Stimulated activated CD4-positive, alpha-beta T cell treated with anti-CD3 and anti-CD28 coated beads, Interleukin-15, amount 100 ng/mL, for 24 hours (primary cell): ENCODE measurements at places on chromosomes 1 and 21.

- DNase-seq = no peak
These were observed 53.3 kb upstream of the GJA8 start for GRCh38 chr1:147849098-147849895.

DNA sequence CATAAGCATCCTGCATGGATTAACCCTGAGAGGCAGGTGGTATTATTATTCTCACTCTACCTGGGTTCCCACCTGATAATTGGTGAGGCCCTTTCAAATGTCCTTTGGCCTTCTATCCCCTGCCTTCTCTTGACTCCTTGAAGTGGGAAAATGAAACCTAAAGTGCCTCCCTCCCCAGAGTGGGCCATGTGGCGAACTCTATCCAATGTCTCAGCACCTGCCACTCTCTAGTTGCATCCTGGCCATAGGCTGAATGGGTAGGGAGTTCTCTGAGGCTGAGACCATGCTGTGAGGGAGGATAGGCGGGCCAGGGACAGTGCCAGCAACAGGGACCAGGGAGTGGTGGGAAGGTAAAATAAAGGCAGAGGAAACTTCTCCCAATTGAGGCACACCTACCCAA lies 35.3 kb downstream of the ELF3 start:
- DNase-seq = no peak

GRCh38 chr1:22284906-22285548 lies 142.1 kb upstream of the WNT4 start:
- no peak for DNase-seq

- DNase-seq = no peak
These were observed 111.3 kb downstream of the C1orf21 start for GRCh38 chr1:184497959-184498723.

DNA sequence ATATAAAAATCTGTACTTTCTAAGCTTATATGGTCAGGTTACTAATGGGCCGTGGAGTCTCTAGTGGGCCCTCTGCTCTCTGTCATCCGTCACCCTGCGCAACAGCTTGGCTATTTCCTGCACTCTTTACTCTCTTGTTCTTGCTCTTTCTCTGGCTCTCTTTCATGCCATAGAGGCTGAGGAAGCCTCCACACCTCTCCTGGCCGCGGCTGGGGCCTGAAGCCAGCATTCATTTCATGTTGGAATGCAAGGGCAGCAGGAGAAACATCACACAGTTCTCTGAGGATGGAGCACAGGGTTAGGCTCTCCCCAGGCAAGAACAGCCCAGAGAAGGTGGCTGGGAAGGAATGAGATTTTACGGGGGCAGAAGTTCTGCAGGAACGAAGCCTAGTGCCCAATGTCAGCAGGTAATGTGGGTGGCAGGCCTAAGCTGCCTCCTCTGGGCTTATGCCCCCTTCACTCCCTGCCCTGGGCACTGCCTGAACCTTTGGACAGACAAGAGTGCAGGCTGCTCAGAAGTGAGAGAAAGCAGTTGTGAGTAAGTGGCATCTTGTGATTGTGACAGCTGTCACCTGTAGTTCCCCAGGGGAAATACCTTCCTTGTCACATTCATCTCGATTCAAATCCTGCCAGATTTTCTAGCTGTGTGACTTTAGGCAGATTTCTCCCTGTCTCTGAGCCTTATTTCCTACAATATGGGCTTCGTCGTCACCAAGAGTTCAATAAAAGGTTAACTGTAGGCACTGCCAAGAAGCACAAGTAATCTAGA lies 3.6 kb upstream of the FHAD1 start:
- no peak for DNase-seq

DNA sequence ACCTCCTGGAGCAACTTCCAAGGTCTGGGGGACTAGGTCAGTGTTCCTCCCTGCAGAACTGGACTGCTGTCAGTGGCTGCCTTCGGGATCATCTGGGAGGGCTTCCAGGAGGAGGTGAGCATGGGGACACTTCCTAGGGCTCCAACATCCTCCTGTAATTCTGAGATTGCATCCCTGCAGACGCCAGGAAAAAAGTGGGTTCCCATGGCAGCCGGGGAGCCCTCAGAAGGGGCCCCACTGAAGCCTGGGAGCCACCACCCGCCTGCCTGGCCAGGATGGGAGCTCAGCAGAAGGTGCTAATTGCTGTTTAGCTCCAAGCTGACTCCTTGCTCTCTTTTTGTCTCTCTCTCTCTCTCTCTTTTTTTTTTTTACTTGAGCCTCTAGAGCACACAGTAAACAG lies 16.1 kb upstream of the ARF1 start:
- no peak for DNase-seq

DNA sequence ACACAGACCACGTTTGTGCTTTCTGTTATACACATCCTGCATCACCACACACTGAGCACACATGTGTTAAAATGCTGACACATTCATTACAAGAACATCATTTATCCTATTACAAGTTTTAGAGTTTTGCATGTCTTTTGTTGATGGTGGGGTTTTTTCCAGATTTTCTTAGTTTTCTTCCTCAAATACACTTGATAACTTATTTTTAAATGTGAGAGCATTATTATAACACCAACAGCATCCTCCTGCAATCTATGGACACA lies 67.3 kb downstream of the TGFBR3 start:
- no peak for DNase-seq

- DNase-seq = no peak
These were observed 44.6 kb downstream of the WNT9A start for GRCh38 chr1:227903061-227903521.

DNA sequence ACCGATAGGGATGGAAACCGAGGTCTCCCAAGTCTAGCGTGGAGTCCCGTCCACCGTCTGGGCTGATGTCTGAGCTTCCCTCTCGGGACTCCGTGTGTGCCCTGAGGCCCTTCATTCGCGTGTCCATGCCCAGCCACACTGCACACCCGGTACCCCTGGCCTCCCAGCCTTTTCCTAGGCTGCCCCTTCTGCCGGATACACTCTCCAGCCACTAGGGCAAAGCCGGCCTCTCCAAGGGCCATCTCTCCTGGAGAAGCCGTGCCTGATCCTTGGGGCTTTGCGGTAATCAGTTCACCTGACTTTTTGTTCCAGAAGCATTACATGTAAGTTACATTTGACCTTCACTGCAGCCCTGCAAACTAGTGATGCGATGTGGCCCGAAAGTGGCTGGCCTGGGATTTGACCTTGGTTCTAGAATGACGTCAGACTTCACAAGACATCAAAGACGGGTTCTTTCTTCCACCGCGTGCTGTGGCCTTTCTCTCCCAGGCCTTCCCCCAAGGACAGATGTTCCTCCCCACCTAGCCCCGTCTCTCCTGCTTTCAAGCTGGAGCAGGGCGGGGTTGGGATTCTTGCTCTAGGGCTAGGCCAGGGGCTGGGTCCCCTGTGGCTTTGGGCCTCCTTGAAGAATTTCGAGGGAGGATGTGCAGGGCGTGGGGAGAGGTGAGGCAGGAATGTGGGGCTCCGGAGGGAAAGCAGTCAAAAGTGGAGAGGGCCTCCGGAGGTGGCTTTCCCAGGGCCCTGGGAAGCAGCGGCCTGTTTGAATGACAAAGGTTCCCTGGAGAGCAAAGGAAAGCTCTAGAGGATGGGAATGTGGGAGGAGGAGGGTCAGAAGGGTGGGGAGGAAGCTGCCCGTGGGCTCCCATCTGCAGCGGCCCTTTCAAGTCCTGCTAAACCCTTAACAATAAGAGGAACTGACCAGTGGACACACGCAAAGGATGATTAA lies 49.7 kb upstream of the SLC2A1 start:
- no peak for DNase-seq

GRCh38 chr1:175129644-175129996 lies 62.0 kb downstream of the TNN start:
- no peak for DNase-seq

DNA sequence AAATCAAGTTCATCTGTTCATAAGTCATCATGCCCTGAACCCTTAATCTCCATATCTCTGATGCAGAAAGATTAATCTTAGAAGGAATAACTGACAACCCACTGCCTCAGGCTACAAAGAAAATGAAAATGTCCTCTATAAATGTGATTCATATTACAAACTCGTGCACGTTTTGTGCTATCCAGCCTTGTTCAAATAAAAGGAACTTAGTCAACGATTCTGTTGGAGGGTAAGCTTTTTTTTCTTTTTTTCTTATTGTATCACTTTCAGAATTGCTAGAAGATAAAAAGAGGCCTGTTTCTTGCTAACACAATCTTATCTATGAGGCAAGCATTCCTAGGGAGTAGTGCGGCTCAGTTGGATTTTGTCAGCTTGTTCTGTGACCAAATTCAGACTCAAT lies 228.4 kb downstream of the TM2D1 start:
- DNase-seq = no peak

- no peak for DNase-seq
These were observed 24.7 kb downstream of the TENT5C start for GRCh38 chr1:117630423-117630998.

DNA sequence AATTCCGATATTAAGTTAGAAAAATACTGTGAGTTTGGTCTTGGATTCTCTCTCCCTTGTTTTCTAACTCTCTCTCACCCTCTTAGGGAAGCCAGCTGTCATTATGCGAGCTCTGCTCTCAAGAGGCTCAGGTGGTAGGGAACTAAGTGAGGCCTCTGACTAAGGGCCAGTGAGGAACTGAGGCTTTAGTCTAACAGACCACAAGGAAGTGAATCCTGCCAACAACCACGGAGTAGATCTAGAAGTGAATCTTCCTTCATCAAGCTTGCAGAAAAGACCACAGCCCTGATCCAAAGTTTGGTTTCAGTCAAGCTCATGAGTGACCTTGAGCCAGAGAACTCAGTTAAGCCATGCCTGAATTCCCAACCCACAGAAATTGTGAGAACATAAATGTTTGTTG lies 180.1 kb upstream of the PRMT6 start:
- no peak for DNase-seq

- DNase-seq = no peak
These were observed 29.1 kb upstream of the SRP9 start for GRCh38 chr1:225748529-225748928.

DNA sequence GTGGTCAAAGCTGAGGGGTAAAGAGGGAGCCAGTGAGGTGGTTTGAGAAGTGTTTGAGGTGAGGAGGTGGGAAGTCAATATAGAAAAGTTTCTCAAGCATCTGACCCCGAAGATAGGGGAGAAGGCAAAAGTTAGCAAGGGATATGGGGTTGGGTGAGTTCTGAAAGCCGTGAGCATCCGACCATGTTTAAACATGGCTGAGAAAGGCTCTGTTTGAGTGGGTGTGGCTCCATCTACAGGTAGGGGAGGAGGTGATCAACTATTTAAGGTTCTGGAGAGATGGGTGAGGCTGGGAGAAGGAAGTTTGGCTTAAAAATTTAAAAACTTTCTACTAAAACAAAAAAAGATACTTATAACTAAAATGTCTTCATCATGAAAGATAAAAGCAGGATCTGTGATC lies 273.8 kb downstream of the KCNJ6 start:
- DNase-seq = peak; percentile 40

DNA sequence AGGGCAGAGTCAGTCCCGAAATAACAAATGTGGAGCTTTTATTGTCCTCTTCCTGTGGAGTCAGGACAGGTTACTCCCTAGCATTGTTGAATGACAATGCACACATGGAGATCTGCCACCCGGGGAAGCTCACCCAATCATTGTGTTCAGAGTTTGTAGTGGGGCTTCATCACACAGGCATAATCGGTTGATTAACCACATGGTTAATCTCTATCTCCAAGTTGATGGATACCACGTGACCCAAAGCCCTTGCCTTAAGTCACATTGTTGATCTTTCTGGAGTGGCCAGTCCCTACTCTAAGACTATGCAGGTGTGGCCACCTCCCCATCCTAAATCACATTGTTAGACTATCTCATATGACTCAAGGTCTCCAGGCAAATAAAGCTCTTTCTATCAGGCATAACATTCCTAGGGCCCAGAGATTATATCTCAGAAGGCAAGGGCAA lies 2.6 kb upstream of the C1orf141 start:
- no peak for DNase-seq
